ENCODE measurements at places on chromosomes 5 and 9.

DNA sequence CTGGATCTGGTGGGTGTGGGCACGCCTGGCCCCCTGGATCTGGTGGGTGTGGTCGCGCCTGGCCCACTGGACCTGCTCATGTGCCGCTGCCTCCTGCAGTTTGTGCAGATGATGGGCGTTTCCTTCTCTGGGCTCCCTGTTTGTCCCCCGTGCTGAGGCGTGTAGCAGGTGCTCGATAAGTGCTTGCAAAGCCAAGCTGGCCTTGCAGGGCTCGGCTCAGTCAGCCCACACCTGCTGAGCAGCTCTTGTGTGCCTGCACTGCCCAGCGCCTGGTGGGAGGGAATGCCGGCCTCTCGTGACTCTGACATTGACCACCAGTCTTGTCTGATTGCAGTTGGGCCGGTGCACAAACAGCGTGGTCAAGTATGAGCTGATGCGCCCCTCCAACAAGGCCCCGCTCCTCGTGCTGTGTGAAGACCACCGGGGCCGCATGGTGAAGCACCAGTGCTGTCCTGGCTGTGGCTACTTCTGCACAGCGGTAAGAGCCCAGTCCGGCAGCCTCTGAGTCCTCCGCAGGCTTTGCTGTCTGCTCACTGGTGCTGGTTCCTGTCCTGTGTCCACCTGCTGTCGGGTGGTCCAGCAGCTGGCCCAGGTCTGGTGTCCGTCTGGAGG, 102.7 kb upstream of the CACNA1B start:
- no peak for ATAC-seq

DNA sequence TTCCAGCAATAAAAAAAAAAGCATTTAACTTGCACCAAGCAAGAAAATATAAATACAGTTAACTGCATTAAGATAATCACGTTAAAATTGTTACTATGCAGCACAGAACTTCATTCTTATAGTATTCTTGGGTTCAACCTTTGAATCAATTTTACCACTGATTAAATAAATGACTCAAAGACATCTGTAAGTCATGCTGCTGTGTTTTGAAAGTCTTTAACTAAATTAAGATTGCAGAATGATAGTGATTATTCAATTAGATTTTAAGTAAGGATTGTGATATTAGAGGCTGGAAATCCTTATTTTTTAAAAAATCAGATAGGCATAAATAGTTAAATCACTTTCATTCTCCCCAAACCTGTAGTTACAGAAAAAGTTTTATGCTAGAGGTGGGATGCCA, 116.4 kb downstream of the SCAMP1 start:
- ATAC-seq, result no peak

DNA sequence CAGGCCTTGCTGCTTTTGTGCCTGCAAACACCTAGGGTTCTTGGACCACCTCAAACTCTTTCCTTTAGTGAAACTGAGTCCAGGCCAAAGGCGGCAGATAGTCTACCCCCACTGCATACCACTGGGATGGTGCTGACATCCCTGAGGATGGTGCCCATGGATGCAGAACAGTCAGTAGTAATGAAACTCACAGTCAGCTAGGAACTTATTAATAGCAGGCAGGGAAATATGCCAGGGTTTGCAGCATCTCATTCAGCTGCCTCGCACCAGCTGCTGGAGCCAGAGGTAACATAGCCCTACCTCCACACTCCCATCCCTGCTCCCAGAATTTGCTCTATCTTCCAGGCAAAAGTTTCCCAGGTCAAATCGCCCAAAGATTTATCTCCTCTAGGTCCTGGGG, 189.1 kb downstream of the SREK1 start:
- ATAC-seq, result no peak

GRCh38 chr5:76692651-76693050, 23.3 kb upstream of the F2R start:
- ATAC-seq, result no peak

GRCh38 chr5:115600766-115601165, 1.5 kb downstream of the TICAM2 start:
- ATAC-seq, result no peak

DNA sequence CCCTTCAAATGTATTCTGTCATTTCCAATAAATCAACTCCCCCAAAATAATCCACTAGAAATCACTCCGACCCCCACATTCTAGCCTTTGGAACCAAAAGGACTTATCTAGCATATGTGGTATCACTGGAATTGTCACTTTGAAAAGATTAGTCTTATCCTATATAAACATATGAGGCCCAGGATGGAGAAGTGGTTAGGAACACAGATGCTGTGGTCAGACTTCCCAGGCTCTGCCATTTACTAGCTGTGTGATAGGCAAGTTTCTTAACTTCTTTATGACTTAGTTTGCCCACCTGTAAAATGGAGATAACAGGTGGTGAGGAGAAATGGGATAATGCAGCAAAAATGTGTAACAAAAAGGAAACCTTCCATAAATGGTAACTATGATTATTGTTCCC, 62.0 kb upstream of the GLRX start:
- ATAC-seq, result no peak

GRCh38 chr5:67246108-67246507, 49.5 kb upstream of the CD180 start:
- ATAC-seq, result peak; percentile 60

- no peak for ATAC-seq
Observed at GRCh38 chr5:73564018-73564417, 1.4 kb downstream of the ANKRA2 start.

DNA sequence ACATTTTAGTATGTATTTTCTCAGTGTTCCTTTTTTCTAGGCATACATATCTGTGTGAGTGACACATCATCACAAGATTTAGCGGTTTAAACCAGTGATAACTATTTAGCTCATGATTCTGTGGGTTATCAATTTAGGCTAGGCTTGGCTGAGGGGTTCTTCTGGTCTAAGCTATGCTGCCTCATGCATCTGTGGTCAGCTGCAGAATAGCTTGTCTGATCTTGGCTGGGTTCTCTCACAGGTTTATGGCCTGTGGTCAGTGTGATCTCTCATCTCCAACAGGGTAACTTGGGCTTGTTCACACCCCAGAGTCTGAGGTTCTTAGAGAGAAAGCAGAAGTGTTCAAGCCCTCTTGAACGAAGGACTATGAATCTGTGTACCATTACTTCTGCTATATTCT, 363.3 kb downstream of the KDM4C start:
- no peak for ATAC-seq

DNA sequence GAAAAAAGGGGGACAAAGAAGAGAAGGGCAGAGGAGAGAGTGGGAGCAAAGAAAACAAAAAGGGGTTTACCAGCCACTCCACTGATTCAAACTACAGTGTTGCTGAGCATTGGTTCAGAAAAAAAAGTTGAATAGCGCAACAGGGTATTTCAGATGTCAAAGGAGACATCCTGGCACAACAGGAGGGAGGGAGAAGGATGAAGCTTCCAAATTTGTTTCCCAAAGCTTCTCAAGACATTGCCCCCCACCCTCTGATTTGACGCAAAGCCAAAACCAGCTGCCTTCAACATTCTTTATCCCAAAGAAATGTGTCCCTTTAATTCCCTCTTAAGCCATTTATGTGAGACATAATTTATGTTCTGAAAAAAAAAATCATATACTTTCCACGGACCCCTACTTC, 105.5 kb upstream of the TNC start:
- ATAC-seq, result no peak

- ATAC-seq, result no peak
Observed at GRCh38 chr5:31853398-31854135, 214.6 kb downstream of the PDZD2 start.

DNA sequence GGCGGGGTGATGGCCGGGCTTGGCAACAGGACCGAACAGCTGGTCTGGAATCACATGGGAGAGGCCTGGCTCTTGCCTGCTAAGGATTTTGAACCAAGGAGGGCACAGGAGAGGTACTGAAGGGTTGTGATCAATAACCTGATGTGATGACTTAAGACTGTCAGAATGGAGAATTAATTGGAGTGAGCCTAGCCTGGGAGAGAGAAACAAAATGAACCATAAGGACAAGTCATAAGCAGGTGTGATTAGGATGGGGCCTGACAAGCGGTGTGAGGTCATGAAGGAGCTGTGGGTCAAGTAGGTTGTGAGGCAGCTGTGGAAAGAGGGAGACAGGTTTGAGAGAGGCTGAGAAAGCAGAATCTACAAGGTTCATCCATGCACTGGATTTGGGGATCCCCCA, 104.6 kb downstream of the MED10 start:
- ATAC-seq, result no peak

Data from gastroesophageal sphincter (tissue), 4 donors.